ENCODE measurements at places on chromosomes 5 and 9.

- DNase-seq, result no peak
Observed at GRCh38 chr5:154309371-154309745, 118.8 kb downstream of the GALNT10 start.

DNA sequence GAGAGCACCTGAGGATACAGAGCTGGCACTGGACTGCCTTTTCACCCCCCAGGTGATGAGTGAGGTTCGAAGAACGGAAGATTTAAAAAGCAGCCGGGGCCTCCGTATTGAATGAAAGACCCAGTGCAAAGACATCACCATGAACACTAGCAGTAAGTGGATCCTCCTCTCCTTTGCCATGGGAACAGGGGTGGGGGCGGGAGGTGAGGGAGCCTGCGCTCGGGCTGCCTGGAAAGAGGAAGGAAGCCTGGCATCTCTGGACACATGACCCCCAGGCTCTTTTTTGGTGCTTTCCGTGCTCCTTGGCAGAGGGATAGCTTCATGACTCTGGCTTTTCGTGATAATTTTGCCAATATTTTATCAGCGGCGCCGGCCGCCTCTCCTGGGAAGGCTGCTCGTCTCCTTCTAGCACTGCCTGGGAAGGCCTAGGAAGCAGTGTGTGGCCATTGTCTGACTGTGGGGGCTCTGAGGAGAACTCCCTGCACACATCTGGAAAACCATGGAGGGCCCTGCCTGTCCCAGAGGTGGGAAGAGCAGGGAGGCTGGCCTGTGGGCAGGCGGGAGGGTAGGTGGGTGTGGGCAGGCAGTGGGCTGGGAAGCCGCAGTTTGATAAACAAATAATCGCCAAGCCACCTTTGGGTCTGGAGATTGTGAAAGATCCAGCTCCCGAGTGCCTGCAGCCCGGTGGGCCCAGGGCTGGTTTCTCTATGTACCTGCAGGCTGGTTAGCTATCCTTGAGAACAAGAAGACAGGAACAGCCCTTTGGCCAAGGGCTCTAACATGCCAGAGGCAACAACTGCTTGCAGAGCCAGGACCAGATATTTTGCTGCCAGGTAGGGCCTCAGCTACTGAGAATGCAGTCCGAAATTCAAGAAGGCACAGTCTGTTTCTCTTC, 911 bp downstream of the ABLIM3 start:
- no peak for DNase-seq

DNA sequence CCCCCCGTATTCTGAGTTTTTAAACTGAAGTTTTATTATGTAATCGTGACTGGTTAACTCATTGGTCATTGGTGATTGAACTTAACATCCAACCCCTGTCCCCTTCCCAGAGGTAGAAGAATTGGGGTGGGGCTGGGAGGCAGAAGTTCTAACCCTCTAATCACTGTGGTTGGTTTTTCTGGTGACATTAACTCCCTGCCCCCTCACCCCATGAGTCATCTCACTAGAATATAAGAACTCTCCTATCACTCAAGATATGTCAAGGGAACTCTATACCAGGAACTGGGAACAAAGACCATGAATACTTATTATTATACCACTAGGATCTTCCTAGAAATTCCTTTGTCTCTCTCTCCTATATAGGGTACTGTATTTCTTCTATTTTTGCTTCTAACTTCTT, 52.3 kb upstream of the CAVIN4 start:
- DNase-seq, result peak; percentile 5

DNA sequence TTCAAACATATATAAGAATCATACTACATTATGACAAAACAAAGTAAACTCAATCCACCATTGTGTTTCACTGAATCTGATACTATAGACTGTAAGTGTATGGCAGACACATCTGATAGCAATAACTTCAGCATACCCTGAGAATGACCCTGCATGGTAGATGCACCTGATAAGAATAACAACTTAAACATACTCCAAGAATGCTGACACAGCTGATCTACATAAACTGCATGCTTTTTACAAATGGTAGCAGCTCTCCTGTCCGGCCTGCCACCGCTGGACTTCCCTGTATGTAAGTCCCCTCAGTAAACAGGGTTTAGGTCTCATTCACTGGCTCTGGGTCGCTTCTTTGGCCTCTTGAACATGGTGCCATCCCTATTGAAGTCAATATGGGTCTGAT, 100.4 kb downstream of the ANKH start:
- DNase-seq, result no peak

DNA sequence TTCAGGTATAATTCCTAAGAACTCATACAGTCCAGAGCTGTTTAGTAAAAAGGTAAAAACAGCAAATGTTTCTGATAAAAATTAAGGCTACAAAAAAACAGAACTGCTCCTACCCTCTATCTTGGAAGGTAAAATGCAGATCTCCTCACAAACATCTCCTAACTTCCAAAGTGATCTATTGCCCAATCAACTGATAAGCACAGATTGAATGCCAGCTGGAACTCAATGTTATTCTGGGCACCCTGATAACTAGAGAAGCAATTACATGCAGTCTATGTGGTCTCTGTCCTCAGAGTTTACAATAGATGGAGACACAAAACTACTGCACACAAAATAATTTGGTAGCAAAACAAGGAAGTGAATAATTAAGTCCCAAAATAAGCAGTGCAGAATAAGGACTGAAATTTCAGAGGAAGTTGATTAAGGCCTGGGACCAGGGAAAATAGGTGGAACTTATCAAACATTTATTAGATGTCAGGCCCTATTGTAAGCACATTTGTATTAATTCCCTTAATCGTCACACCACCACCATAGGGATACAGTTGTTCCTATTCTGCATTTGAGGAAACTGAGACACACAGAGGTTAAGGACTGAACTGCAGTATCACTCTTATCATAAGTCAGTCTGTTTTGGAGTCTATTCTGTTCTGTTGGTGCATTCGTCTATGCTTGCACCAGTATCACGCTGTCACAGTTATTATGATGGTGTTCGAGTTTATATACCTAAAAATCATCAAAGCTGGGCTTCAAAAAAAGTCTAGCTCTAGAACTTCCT, 102.2 kb upstream of the TARS1 start:
- no peak for DNase-seq

- peak; percentile 93 for DNase-seq
Observed at GRCh38 chr5:61048534-61048933, 103.5 kb downstream of the NDUFAF2 start.

DNA sequence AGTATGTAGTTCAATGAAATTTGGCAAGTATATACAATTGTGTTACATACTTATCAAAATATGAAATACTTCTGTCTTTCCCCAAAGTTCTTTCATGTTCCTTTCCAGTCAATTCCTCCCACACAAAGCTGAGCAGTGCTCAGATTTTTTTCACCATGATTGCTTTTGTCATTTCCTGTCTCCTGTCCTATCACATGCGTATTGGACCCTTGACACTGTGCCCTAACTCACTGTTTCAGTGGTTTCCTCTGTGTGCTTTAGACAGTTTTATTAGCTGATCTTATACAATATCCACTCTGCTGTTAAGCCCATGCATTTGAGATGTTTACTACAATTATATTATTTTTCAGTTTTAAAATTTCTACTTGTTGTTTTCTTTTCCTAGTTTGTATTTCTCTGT, 463.6 kb upstream of the MEF2C start:
- DNase-seq, result no peak

- DNase-seq, result no peak
Observed at GRCh38 chr9:110887276-110887675, 151.0 kb downstream of the LPAR1 start.

GRCh38 chr9:35353731-35354365, 136.1 kb upstream of the RUSC2 start:
- DNase-seq, result no peak

GRCh38 chr5:152259702-152260101, 145.4 kb downstream of the NMUR2 start:
- no peak for DNase-seq

GRCh38 chr9:27880156-27880555, 306.9 kb upstream of the C9orf72 start:
- DNase-seq, result no peak

All from bronchial epithelial cell (primary cell).